SHP77 (cell line): ENCODE measurements at places on chromosomes 5 and 9.
A peak's percentile ranks its signal among the peaks of the same experiment; 100 is the strongest.

- DNase-seq = no peak
These were observed 5.2 kb downstream of the SH3RF2 start for GRCh38 chr5:145941448-145942130.

GRCh38 chr5:14676320-14676719 is 11.8 kb downstream of the OTULIN start:
- DNase-seq = no peak

- DNase-seq = peak; percentile 21
These were observed 20.9 kb downstream of the OR2Y1 start for GRCh38 chr5:180718810-180719453.

- DNase-seq = peak; percentile 53
These were observed 23.1 kb upstream of the NSMF start for GRCh38 chr9:137482094-137482781.

- DNase-seq = no peak
These were observed 35.8 kb upstream of the MVB12B start for GRCh38 chr9:126290871-126291270.

DNA sequence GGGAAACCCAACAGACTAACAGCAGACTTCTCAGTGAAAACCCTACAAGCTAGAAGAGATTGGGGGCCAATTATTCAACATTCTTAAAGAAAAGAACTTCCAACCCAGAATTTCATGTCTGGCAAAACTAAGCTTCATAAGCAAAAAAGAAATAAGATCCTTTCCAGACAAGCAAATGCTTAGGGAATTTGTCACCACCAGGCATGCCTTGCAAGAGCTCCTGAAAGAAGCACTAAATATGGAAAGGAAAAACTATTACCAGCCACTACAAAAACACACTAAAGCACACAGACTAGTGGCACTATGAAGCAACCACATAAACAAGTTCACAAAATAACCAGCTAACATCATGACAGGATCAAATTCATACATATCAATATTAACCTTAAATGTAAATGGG is 131.1 kb downstream of the OR2K2 start:
- no peak for DNase-seq

GRCh38 chr9:93592008-93592642 is 15.7 kb downstream of the PHF2 start:
- DNase-seq = no peak

DNA sequence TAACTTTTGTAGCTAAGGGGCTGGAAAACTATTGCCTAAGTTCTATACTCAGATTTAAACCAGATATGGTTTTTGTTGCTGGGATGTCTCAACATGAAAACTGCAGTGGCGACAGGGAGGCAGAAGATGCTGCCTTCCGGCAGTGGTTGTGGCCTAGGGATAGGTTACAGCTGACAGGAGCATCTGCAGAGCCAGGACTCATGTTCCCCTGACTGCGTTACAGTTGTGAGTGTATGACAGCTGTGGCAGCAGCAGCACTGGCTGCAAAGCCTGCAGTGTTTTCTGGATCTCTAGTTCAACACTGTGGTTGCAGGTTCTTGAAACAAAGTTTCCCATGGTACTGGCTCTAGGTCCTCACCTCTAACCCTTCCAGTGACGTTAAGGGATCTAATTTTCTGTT is 498.8 kb upstream of the CDH18 start:
- DNase-seq = no peak

- DNase-seq = no peak
These were observed 422.3 kb upstream of the ADAMTSL1 start for GRCh38 chr9:18051638-18052037.

DNA sequence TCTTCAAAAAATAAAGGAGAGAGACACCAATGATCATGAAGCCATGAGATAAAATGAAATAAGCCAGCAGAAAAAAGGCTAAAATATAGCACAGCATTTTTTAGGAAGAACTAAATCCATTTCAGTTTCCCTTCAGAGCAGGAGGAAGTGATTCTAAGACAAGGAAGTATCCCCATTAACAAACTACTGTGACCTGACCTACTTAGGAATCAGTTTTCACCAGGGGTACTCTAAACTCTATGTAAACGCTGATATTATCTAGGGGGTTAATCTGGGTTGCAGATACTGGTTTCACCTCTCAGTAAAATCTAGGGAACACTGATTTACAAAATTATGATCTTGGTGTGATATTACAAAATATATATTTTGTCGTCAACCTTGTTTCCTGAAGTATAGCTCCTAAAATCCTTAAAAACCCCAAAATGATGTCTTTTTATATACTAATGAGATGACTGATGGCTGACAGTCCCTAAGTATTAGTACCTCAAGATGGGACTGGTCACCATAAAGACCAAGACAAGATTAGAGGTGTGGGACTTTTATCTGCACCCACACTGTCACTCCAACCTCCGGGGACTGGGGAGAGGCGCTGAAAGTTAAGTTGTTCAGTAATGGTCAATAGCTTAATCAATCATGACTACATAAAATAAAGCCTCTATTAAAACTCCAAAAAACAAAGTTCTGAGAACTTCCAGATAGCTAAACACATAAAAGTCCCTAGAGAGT is 2.9 kb upstream of the FNBP1 start:
- DNase-seq = no peak

DNA sequence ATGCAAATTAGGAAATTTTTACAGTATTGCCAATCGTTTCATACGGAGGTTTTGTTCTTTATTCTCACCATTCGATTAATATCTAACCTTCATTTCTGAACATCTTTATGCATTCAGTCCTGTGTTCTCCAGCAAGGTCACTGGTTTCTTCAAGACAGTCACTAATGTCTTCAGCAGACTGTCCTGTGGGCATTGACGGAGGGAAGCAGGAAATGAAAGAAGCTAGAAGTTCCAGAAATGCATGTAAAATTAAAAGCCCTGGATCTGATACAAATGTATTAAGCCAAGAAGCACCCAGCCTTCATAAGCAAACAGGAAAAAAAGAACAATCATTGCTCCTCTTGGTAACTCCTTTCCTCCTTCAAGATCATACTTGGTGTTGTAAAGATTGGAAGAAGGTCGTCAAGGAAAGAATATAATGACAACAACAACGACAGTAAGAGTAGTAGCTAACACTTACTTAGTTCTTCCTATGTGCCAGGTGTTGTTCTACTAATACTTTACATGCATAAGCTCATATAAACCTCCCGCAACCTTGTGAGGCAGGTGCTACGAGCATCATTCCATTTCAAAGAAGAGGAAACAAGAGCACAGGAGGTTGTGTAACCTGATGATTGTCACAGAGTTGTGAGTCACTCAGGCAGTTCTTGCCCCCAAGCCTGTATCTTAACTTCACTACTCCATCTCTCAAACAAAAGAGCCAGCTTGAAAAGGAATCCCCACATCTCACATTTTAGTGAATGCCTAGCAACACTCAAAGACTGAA is 59.9 kb upstream of the CER1 start:
- DNase-seq = no peak

DNA sequence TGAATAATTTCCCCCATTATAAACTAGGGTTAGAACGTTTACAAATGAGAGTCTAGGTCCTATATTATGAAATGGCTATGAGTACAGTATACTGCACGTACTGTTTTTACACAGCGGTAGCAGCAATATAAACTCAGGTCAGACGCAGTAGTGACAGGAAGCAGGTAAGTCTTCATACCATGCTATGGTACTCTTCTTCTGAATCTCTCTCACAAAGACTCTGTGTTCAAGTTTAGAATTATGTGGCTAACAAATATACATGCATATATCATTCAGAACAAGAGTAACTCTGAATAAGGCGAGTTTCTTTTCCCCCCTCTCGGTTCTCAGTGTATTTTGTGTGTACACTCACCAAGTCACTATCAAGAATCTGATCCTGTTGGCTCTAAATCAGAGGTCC is 114.9 kb upstream of the KLF9 start:
- no peak for DNase-seq

- DNase-seq = no peak
These were observed 38.8 kb upstream of the COL5A1 start for GRCh38 chr9:134602547-134603362.
